C1 segment of cervical spinal cord (tissue), 14 donors: ENCODE measurements at places on chromosomes 6 and 20.

DNA sequence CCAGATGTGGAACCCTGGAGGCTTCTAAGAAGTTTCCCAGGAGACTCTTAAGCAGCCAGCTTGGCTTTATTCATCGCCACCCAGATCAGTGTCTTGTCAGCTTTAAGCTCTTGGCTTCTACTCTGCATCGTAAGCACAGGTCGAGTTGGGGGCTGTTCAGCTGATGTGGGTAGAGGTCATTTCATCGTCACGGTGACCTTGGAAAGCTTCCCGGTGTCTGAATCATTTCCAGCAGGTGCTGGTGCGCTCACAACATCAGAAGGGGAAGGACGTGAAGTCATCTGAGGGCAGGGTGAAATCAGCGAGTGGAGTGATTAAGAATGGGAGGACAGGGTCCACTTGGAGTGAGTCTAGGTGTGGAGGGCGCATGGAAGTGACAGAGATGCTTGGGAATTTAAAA lies 112.6 kb downstream of the SASH1 start:
- no peak for DNase-seq

DNA sequence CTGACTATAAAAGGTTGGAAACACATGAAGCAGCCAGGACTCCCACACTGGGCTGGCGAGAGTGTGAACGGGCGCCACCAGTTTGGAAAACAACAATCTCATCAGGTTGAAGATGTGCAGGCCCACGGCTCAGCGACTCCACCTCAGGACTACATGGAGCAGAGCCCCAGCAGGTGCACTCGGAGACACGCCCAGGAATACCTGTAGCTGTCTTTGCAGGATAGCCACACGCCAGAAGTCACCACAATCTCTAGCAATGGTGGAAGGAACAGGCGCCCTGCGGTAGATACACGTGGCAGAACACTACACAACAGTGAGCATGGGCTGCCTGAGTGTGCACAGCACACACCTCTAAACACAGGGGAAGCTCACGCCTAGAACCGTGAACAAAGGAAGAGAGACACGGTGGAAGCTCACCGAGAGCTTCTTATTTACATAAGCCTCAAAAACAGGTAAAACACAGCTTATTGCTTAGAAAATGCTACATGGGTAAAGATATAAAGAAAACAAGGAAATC lies 28.7 kb upstream of the RPS6KA2 start:
- no peak for DNase-seq

- DNase-seq = no peak
These were observed 249.7 kb downstream of the TTLL2 start for GRCh38 chr6:167574431-167575151.

DNA sequence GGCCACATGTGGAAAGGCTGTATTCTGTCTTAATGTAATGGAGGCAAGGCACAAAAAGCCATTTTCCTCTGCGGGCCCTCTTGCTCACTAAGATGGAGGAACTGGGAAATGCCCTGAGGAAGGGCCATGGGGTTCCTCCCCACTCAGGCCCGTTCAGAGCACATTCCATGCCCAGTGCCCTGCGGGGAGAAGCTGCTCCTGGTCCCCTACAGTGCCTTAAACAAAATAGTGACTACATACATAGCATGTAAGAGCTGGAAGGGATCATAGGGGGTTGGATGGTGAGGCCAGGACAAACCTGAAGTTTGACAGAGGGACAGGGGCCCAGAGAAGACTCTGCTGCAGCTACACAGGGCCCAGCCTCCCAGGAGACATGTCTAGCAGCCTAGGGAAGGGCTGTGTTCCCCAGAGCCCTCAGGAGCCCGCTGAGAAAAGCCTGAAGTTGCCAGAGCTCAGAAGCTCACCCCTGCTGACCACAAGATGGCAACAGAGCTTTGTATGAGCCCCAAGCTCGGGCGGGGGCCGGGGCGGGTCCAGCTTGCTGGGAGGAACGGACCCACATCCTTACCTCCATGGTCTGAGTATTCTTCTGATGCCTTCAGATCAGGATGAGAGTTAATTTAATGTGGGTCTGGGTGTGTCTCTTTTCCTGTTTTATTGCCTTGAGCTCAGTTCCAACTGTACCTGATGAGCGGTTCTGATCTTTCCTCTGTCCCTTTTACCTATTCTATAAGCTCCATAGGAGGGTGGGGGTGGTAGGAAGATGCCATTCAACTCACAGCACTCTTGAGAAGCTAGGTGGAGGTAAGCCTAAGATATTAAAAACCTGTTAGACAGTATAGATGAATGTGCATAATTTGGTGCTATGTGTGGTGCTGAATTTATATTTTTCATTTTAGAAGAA lies 242.9 kb downstream of the CDC5L start:
- DNase-seq = no peak

DNA sequence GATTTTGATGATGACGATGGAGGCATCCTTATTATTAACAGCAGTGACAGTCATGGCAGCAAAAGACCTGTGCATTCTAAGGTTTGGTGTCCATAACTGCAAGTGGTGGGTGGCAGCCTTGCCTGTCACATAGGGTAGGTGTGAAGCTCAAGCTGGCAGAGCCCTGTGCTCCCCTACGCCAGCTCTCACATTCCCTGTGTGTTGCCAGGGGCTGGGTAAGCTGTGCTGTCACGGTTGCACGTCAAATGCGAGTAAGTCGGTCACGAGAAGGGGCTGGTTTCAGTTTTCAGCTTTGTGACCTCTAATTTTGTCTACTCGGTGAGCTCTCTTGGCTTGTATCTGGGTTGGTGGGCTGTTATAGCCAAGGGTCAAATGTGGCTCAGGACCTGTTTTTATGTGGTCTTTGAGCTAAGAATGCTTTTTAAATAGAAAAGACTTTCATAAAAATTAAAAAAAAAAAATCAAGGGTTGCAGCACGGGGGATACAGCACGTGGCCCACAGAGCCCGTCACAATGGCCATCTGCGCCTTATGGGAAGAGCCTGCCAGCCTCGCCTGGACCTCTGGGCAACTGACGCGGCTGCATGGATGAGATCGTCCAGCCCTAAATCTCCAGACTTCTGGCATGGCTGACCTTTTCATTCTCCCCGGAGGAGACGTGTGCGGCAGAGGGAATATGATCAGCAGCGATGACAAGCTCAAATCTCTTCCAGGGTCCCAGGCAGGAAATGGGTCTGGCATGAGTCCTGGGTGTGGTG lies 148.5 kb downstream of the PHACTR3 start:
- no peak for DNase-seq

DNA sequence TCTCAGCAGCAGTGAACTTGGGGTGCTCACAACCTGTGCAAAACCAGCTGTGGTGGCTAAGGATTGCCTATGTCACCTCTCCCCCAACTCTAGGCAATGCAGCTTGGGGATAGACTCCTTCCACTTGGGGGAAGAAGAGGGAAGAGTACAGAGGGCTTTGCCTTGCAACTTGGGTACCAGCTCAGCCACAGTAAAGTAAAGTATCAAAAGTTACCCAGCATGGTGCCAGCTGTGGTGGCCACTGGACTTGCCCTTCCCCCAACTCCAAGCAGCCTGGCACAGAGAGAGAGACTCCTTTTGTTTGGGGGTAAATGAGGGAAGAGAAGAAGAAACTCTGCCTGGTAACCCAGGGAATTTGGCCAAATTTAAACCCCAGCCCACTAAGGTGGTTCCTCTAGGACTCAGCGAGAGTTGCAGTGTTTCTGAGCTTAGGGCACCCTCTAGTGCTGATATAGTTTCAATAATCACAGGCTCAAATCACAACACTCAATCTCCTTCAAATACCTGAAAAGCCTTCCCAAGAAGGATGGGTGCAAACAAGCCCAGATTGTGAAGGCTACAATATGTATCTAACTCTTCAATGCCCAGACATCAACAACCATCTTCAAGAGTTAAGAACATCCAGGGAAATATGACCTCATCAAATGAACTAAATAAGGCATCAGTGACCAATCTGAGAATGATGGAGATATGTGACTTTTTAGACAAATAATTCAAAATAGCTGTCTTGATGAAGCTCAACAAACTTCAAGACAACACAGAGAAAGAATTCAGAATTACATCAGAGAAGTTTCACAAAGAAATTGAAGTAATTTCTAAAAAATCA lies 7.6 kb upstream of the DEFB129 start:
- DNase-seq = no peak

GRCh38 chr20:8587810-8588209 lies 455.7 kb downstream of the PLCB1 start:
- DNase-seq = no peak

GRCh38 chr6:36827261-36828079 lies 11.8 kb downstream of the CPNE5 start:
- peak; percentile 49 for DNase-seq
